RPMI8226 (cell line): ENCODE measurements at places on chromosomes 3 and 15.

- no peak for DNase-seq
Observed at GRCh38 chr3:72317491-72317890, 530.8 kb downstream of the SHQ1 start.

DNA sequence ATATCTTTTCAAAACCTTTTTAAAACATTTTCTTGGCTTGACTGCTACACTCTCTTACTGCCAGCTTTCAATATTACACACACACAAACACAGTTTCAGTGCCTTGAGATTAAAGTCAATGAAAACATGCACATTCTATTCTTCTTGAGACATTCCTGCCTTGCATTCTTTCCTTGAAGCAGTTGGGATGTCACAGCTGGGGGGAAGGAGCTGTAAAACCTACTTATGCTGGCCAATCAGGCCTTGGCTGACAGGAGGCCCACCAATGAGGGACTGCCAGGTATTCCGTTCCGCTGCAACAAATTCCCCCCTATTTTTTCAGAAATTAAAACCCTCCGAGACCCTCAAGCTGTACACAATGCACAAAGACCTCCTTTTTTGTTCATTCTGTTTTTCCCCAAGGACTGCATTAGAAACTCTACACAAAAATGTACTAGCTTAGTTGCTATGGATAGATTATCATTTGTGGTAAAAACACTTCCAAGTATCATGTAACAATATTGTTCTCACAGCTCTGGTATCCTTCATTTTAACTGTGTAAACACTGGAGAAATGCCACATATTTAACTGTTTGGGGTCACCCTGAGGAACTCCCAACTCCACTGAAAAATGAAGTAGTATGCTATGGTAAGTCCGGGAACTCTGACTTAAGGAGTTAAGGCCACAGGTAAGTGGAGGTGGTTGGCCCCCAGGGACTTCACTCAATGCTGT is 18.5 kb downstream of the FSTL1 start:
- DNase-seq: no peak

DNA sequence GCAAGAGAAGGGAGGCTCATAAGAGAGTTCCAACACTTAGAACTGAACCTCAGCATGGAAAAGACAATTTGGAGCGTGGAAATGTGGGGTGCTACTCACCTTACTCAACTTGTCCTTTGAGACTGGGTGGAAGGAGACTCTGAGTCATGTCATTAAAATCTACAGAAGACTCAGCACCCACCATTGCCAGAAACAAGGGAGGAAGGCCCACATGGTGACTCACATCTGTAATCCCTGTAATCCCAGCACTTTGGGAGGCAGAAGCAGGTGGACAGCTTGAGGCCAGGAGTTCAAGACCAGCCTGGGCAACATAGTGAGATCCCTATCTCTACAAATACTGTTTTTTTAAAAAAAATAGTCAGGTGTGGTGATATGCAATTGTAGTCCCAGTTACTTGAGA is 161.9 kb upstream of the UBE3A start:
- no peak for DNase-seq

- peak; percentile 19 for DNase-seq
Observed at GRCh38 chr3:123745184-123745855, 138.8 kb downstream of the MYLK start.

- no peak for DNase-seq
Observed at GRCh38 chr15:64701482-64702184, 73.8 kb downstream of the RBPMS2 start.

GRCh38 chr3:149473357-149474249 is 894 bp upstream of the TM4SF4 start:
- DNase-seq: no peak

GRCh38 chr15:96312641-96313335 is 17.7 kb upstream of the NR2F2 start:
- DNase-seq: no peak

DNA sequence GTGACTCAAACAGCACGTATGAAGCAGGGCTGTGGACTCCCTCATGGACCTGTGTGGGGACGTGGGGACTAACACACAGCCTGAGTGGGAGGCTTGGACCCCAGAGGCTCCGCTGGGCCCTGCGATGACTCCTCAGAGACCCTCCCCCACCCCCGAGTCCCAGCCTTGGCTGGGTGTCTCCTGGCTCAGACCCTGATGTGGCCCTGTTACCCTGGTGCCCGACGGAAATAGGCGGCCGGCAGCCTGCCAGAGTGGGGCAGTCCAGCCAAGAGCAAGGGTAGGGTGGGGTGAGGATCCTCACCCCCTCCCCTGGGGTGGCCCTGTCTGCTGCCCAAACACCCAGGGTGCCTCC is 15.3 kb downstream of the TNK2 start:
- DNase-seq: no peak

- no peak for DNase-seq
Observed at GRCh38 chr3:136678981-136679380, 73.2 kb downstream of the STAG1 start.

- DNase-seq: no peak
Observed at GRCh38 chr3:187507266-187507665, 139.1 kb downstream of the RTP4 start.

DNA sequence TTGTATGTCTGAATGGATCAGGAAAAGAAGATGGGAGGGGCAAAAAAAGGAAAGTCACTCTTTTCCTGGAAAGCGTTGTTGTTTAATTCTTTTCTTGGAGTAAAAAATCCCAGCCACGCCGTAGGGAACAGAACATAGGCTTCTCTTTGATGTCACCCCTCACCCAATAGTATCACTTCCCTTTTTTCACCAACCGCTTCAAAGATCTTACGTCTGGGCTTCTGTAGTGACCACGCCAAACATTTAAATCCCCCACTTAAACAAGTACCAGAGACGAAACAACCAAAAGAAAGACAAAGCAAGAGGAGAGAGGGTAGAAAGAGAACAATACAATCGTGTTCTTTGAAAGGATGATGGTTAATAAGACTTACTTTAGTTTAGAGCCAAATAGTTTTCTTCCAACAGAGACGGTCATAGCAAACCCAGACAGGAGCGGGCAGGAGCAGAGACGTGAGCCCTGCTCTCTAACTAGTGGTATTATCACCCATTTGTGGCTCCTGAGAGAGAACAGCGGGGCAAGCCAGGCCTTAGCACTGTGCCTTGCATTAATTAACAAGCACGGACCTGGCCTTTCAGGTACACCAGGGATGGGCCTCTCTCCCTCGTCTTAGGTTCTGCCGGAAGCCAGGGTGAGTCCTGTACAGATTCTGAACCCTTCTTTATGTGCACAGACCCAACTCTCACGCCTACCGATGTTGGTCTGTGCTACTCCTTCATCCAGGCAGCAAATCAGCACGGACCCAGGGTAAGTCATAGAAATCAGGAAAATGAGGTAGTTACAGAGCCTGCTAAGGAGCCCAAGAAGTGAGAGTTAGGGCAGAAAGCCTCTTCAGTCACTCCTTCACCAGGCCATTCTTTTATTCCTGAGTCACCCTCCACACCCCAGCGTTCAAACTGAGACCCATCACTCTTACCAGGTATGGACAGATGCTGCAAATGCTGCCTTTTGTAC is 28.2 kb upstream of the BCL6 start:
- peak; percentile 77 for DNase-seq

DNA sequence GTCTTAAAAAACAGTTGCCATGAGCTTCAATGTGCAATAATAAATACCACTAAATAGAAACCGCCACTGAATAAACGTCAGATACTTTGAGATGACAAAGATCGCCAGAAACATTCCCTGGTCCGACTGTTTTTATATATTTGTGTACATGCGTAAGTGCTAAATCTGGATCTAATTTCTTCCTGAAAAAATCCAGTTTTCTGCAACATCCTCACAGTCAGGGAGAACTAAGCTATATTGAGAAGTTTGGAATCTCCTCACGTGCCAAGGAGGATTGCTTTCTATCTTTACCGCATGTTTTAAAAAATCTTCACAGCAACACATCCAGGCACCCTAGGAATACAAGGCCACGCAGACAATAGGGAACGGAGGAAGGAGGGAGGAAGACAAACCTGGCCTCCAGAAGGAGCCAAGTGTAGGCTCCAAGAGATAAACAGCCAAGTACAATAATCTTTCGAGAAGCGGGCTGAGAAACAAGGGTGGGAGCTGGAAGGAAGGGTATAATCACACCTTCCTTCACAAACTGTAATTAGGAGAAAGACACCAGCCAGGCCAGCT is 5.7 kb downstream of the VGLL4 start:
- no peak for DNase-seq
